ENCODE measurements at places on chromosomes 7 and 10.

DNA sequence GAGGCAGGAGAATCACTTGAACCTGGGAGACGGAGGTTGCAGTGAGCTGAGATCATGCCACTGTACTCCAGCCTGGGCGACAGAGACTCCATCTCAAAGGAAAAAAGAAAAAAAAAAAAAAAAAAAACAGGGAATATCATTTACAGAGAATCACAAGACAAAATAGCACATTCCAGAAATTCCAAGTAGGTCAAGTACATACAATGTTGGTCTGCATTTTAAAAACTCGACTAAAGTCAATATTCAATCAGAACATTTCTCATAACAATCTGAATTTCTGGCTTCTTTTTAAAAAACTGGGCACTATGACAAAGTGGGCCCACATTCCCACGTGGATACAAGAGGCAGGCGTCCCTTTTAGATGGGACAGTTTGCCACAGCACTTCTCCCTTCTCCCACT, 12.8 kb downstream of the ZC3HAV1L start:
- no peak for DNase-seq

DNA sequence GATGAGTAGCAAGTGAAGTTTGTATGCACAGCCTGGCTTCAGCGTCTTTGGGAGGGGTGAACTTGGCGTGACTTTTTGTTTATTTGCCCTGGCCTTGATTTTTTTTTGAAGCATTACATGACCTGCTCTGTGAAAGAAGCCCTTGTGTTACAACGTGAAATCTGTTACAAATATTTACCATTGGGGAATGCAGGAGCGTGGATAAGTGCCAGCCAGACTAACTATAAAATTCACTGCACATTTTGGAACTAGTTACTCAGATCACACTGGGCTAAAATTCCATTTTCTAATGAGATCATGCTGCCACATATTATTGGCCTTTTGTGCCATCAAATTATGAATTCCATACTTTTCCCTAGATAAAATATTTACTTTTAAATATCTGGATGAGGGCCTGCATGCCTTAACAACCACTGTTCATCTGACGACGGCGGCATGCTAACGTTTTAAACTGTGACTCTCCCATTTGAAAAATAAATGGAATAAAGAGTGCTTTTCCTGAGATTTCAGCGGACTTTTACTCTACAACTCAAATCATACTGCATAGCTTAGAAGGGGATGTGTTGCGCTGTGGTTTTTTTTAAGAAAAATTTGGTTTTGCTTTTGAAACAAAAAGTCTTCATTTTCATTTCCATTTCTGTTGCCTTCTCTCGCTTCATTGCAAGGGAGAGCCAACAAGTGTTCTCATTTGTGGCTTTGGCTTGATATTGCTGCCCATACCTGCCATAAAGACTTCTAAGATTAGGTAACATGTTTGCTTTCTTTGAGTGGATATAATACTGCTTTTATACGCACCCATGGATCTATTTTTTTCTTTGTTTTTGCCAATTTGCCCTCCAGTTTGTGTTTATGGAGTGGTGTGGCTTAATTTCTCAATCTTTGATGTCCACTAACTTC, 352.2 kb downstream of the TFEC start:
- DNase-seq: no peak

DNA sequence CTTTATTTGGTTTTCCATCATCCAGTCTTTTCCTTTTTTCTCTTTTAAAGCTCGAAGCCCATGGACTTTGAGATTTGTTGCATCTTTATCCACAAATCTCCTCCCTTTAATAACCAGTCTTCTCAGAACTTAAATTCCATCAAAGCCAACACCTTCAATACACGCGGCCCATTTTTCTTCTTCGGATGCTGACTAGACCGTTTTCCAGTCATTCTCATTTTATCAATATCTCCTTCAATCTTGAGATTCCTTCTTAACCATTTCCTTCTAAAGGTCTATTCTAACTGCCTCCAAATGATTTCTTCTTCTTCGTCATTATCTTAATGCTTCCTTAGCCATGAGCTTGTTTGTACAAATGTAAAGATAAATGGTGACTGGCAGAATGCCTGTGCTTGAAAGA, 173.5 kb downstream of the BAMBI start:
- DNase-seq: no peak

GRCh38 chr10:97572214-97572989, at the start of gene ANKRD2:
TSS of gene ANKRD2 (plus strand) at chr10:97572779. CDS start at chr10:97572789, 10 bp downstream.
- DNase-seq: no peak

DNA sequence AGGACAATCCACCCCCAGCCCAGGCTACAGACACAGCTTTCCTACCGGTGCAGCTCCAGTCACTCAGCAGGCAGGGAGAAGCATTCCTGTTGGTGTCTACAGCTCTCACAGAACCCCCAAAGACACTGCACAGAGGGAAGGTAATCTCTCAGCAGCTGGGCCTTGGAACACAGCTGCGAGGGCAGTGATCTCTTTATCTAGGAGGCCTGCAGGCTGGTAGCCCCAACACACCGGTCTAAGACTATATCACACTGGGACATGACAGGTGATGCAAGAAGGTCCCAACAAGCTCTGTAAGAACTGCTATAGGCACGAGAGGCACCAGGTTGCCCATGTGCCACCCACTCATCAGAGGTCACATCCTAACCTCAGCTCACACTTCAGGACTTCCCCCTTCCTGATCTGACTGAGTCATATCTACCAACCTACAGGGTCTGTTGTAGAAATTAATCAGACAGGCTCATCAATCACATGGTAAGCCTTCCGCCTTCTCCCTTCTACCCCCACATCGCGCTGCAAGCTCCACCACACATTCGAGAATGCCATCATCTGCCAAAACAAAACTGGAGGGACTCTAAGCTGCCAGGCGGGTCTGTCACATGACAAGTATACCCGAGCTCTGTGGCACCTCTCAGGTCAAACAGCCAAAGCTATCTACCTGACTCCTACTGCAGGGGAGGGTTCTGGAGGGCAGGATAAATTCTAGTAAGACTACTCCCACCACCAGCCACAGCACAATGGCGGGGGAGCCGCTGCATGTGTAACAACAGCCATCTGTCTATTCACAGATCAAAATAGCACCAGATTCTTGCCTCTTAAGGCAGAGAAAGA, 26.1 kb downstream of the FAM53B start:
- peak; percentile 55 for DNase-seq

GRCh38 chr7:126804604-126805003, 448.1 kb downstream of the GRM8 start:
- no peak for DNase-seq

All from T-helper 1 cell (primary cell).